Activated naive CD8-positive, alpha-beta T cell treated with anti-CD3 and anti-CD28 coated beads, Interleukin-2, amount 50 U/mL, for 16 hours (primary cell): ENCODE measurements at places on chromosomes 12 and 14.

DNA sequence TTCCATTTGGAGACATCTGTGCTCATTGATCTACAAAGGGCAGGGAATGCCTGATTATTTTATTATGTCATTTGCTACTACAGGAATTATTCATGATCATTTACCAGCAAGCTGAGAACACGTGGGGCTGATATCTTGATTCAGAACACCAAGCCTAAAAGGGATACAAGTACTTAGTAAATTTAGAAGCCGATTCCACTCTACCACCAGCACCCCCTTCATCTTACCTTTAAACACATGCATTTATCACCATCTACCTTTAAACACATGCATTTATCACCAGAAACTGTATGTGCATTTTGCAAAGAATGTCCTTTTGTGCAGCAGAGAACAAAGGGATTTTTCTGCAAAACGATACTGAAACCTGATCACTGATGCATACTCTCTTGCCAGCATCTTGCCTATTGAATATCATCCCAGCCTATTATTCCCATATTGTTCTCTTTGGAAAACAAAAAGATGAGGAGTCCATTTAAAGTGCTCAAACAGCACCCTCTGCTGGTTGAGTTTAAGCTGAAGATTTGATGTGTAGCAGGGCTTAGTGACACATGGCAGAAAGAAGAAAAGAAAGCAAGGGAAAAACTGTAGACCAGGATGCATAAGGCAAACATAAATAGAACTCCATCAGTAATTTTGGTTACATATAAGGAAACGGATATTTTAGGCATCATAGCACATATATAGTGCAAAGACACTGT is 132.6 kb upstream of the PLEKHG7 start:
- peak; percentile 26 for DNase-seq

DNA sequence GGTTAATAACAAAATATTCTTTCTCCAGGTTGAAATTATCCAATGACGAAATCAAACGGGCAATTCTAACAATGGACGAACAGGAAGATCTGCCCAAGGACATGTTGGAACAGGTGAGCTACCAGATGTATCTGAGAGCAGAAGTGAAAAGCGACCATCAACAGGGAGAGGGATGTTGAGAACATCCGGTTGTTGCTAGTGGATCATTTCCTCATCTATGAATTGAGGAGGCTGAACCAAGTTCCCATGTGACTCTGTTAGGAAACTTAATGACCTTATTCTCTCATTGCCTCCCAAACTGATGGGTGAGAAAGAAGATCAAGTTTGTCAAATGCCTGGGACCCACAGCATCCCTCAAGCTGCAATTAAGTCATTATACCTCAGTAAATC is 117.7 kb downstream of the GPR135 start:
- DNase-seq, result no peak

- DNase-seq, result no peak
Observed at GRCh38 chr14:24909523-24910302, 140.2 kb downstream of the STXBP6 start.

- peak; percentile 21 for DNase-seq
Observed at GRCh38 chr14:74257078-74257940, 18.1 kb downstream of the VSX2 start.

DNA sequence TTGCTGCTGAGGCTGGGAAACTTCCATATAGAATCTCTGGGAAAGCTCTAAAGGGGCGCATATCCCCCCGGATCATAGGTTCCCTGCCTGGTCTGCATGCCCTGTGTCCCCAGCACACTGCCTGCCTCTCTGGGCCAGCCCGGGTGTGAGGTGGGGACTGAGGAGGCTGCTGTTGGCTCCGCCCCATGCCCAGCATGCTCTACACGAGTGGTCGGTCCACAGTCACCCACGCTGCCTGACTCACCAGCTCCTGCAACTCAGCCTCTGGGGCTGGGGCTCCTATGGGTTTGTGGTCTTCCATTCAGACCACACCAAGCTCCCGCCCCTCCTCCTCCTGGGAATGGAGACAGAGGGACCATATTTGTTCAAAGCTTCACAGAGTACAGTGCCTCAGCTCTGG is 88.5 kb upstream of the ANO2 start:
- DNase-seq, result no peak

DNA sequence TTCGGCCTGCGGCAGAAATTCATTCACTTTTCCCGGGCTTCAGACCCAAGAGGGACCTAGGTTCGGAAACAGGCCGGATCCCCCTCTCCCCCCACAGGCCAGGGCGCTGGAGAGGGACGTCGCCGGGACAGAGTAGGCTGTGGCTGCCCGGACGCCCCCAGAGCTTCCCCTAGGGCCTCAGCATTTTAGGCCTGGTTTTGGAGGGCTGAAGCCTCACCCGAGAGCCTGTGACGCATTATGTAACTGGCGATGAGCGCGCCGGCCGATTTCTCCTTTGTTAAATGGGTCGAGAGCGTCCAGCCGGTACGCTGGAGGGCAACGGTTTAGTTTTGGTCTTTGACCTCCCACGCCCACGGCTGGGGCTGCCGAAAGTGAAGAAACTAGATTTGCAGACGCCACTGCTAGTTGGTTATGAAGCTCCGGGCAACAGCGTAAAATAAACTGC is 657 bp downstream of the PEBP1 start:
- DNase-seq, result no peak

- DNase-seq, result no peak
Observed at GRCh38 chr12:88153959-88154358, 11.9 kb downstream of the TMTC3 start.

DNA sequence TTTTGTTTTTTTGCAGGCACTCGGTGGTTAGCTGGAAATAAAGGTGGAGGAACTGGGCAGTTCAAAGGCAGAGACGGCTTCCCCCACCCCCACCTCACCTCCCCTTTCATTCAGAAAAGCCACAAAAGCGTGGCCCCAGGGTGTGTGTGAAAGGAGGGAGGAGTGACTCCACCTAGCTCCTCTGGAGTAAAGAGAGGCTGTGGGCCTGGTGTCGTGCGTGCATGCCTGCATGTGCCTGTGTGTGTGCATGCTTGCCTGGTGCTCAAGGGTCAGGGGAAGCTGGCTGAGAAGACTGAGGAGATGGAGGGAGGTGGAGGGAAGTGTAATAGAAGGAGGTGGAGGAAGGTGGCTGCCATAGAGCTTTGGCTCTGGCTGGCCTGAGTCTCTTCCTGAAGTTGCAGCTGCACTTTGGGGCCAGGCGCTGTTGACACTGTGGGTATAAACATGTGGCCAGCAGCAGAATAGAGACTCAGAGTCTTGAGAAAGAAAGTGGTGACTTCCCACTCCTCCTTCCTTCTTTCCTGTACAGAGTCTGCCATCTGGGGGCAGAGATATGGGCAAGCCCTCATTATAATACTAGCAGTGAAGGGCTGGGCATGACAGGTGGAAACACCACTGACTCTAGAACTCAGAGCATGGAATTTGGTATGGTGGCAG is 36.9 kb upstream of the SINHCAF start:
- no peak for DNase-seq

DNA sequence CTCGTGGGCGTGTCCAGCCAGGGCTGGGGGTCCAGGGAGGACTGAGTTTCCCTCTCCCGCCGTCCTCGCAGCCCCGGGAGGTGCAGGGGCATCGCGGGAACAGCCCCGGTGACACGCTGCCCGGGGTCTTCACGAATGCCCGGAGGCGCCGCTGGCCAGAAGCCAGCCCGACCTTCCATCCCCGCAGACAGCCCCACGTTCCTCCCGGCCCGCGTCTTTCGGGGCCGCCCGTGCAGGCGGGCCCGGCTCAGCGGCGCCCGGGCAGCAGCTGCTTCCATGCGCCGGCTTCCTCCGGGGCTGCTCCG is 827 bp upstream of the TEDC1 start:
- DNase-seq, result no peak

DNA sequence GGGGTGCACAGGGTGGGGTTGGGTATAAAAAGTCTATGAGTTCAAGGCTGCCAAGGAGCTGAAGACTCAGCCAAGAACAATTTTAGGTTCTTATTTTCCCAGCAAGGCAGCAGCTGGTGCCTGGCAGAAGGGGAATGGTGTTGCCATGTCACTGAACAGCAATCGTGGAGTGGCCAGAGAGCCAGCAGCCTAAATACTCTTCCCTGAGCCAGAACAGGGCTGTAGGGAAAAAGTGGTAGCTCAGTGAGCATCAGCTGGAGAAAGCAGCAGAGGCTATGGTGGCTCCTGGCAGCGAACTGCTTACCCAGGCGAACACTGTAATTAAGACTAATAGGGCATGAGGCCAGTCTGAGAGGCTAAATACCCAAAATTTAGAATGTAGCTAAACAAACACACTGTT is 334.9 kb downstream of the RMST start:
- DNase-seq, result no peak

- no peak for DNase-seq
Observed at GRCh38 chr12:107351713-107352112, 258.4 kb upstream of the CRY1 start.

GRCh38 chr12:12195516-12195915 is 71.3 kb downstream of the LRP6 start:
- no peak for DNase-seq

DNA sequence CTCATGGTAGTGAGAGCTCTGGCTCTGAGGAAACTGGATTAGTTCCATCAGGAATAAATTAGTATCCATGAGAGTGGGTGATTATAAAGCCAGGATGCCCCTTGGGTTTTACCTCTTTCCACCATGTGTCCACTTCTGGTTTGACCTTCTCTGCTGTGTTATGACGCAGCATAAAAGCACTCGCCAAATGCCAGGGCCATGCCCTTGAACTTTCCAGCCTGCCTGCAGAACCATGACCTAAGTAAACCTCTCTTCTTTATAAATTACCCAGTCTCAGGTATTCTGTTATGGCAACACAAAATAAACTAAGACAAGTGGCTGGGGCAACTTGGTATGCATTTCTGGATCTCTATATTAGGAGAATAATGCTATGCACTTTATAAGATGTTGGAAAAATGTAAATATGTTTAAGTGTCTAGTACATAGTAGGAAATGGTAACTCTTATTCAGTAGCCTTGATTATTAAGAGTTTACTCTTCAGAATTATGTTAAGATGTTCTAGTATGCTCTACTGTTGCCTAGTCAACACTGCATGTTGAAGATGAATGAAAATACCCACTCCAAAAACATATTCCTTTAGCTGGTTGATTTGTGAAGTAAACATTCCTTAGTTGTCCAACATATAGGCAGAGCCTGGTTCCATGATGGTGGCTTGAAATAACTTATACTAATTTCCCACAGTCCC is 455.6 kb upstream of the TMPO start:
- DNase-seq, result no peak
